ENCODE measurements at places on chromosomes 12 and 14.

DNA sequence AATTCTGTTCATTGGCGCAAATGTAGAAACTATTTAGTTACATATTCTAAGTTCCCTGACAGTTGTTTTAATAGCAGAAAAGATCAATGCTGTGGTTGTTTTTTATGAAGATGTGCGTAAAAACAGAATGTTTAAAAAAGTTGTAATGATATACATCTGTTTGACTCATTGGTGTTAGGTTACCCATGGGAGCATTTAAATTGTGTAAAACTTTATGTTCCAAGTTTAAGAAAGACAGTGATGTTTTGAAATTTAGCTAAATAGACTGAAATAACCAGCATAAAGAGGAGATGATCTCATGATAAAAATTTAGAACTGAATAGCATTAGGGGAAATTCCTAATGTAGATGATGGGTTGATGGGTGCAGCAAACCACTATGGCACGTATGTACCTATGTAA lies 3.6 kb downstream of the PELI2 start:
- DNase-seq = no peak

DNA sequence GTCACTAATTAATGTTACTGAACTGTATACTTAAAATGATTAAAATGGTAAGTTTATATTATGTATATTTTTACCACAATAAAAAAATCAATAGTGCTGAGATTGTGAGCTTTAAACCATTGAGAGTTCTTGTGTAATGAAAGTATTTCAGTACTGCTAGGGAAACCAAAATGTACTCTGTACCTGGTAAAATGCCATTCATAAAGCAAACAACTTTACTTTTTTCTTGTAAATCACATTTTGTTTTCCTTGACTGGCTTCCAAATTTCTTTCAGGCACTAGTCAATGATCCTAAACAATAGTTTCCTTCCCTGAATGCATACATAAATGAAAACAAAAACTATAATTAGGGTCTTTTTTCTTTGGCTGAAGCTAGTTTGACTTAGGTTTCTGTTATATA lies 29.4 kb upstream of the SNRPF start:
- no peak for DNase-seq

DNA sequence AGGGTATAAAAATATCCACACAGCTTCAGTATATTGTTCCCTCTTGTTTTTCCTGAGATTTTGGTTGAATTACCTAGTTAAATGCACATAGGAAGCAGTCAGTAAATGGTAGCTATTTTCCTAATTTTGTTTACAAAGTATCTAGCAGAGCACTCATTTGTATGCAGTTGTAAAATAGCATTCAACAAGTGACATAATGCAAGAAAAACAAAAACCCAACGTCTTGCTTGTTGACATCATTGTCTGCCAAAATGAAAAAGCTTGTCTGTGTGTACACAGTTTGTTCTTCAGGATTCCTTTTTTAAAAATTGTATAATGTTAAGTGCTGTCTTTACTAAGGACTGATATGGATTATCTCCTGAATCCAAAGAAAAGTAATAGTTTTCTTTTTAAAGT lies 2.7 kb downstream of the VRTN start:
- no peak for DNase-seq

- peak; percentile 95 for DNase-seq
Observed at GRCh38 chr14:77032844-77033621, 4.5 kb upstream of the IRF2BPL start.

- peak; percentile 76 for DNase-seq
Observed at GRCh38 chr12:57242691-57243454, 8.1 kb downstream of the STAC3 start.

- DNase-seq = no peak
Observed at GRCh38 chr12:113831016-113831415, 135.1 kb downstream of the RBM19 start.

DNA sequence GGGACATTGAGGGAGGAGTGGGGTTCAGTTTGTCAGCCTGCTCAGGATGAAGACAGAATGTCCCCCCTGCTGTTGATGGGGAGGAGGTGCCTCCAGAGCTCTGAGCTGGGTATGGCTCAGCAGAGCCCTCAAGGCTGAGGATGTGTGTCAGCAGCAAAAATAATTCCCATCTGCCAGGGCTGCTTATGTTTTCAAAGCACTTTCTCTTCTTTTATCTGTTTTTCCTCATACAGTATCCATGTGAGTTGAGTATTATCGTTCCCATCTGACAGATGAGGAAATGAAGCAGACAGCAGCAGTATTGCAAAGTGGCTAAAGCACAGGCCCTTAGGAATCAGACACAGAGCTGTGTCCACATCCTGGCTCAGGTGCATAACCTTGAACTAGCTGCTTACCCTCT lies 94.1 kb downstream of the SLC8A3 start:
- no peak for DNase-seq

GRCh38 chr12:112241176-112241575 lies 115.8 kb downstream of the TRAFD1 start:
- no peak for DNase-seq

DNA sequence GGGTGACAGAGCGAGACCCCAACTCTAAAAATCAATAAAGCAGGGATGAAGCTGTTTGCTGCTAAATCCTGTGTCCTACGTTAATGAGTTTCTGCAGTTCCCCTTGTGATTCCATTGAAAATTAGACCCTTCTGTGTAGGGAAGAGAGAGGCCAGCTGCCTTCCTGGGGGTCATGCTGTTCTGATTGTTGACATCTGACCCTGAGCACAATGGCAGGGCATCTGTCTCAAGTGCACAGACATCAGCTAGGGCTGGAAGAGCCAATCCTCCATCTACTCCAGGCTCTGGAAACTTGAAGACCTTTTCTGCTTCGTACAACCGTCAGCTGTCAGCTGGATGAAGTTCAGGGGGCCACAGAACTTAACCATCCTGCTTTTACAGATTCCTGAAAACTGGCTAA lies 10.1 kb downstream of the FBXL14 start:
- no peak for DNase-seq

All from left hindlimb (tissue), 1 donor.